ENCODE measurements at places on chromosomes 7 and 10.

DNA sequence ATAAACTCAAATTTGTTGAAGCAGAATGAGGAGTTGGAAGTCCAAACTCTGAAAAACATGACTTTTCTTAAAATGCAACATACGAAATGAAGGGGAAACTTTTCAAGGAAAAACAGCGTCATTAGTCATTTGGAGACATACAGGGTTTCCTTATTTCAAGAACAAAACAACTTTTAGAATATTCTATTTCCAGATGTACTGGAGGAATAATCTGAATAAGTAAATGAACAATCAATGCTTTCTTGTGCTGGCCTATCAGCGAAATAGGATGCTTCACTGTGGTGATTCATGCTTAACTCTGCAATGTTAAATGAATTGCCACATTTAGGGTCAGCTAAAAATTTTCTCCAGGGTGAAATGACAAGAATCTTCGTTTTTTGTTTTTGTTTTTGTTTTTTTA, 114.3 kb downstream of the SEMA3C start:
- no peak for DNase-seq

- DNase-seq, result no peak
These were observed 90.1 kb upstream of the NPSR1 start for GRCh38 chr7:34567906-34568305.

- DNase-seq, result no peak
These were observed 128.0 kb downstream of the ELAPOR2 start for GRCh38 chr7:86931439-86931838.

DNA sequence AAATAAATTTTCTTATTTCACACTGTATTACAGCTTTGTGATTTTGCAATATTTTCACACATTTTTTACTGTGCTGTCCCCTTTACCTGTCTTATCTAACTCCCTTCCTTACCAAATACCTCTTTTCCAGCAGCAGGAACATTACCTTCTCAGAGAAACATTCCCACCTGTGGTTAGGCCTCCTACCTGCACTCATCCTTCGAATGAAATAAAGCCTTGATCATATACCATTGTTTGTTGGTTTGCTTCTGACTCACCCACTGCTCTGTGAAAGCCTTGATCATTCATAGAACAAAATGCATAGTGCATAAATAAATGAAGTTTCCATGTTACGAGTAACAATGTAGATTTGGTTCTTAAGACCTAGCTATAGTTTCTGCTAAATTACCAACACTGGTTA, 256.3 kb downstream of the ARL4A start:
- DNase-seq, result no peak

DNA sequence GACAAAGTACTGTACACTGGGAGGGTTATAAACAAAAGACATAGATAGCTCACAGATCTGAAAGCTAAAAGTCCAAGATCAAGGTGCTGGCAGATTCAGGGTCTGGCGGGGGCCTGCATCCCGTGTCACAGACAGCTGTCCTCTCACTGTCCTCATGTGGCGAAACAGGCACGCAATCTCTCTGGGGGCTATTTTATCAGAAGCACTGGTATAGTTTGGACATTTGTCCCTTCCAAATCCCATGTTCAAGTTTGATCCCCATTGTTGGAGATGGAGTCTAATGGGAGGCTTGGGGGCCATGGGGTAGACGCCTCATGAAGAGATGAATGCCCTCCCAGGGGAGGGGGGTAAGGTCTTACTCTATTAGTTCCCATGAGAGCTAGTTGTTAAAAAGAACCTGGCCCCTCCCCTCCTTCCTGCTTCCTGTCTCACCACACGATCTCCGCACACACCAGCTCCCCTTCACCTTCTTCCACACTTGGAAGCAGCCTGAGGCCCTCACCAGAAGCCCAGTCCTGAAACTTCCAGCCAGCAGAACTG, 72.5 kb upstream of the UCN3 start:
- DNase-seq, result no peak

- no peak for DNase-seq
These were observed 5.4 kb downstream of the RAB11FIP2 start for GRCh38 chr10:118041316-118041715.

DNA sequence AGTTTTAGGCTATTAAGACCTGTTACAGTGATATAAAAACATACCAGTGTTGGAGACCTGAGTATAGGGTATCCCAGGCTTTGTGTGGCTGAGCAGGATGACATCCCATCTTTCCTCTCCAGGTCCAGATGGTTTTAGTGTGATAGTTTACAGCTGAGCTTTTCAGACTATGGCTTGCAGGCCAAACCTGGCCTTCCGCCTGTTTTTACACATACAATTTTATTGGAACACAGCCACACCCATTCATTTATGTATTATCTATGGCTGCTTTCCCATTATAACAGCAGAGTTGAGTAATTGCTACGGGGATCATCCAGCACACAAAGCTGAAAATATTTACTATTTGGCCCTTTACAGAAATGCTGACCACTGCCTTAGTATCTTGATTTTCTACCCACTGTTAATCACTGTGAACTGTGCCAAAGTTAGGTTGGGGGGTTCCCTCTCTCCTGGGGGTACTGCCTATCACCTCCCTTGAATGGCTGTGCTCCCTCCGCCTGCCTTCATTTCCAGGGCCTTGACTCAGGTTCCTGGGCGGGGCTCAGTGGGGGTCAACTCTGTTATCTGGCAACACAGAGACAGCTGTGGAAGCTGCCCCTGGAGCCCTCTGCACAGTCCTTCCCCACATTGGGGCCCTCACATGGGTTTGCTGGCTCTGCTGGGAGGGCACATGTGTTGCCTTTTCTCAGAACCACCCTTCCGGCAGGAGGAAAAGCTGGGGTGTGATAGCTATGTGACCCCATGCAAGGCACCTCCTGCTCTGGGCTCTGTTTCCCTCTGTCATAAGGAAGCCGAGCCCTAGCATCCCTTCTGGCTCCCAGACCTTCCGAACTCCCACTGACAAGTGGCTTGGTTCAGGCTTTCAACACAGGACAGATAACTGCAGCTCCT, 40.3 kb upstream of the SH2D4B start:
- no peak for DNase-seq

- no peak for DNase-seq
These were observed 85.4 kb upstream of the RSU1 start for GRCh38 chr10:16902606-16903005.

GRCh38 chr7:45196374-45196773, 38.8 kb downstream of the RAMP3 start:
- DNase-seq, result no peak

GRCh38 chr10:58651040-58651439, 138.4 kb downstream of the BICC1 start:
- DNase-seq, result no peak

- DNase-seq, result no peak
These were observed 11.1 kb downstream of the FAS start for GRCh38 chr10:89001729-89002072.

DNA sequence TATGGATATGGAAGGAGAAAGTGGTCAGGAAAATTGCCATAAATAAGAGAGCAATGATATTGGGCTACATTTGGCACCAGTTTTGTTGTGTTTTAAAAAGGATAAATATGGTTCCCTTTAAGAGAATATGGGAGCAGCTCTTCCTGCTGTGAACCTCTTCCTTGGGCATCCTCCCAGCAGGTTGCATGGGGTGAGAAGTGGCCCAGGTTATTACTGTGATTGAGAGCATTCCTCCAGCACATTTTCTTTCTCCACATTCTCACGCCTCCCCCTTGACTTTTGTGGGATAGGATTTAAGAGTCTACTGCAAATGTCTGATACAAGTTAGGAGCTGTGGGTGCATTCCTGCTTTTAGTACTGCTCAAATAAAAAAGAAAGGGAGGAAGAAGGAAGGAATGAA, 214.8 kb downstream of the POU6F2 start:
- no peak for DNase-seq

DNA sequence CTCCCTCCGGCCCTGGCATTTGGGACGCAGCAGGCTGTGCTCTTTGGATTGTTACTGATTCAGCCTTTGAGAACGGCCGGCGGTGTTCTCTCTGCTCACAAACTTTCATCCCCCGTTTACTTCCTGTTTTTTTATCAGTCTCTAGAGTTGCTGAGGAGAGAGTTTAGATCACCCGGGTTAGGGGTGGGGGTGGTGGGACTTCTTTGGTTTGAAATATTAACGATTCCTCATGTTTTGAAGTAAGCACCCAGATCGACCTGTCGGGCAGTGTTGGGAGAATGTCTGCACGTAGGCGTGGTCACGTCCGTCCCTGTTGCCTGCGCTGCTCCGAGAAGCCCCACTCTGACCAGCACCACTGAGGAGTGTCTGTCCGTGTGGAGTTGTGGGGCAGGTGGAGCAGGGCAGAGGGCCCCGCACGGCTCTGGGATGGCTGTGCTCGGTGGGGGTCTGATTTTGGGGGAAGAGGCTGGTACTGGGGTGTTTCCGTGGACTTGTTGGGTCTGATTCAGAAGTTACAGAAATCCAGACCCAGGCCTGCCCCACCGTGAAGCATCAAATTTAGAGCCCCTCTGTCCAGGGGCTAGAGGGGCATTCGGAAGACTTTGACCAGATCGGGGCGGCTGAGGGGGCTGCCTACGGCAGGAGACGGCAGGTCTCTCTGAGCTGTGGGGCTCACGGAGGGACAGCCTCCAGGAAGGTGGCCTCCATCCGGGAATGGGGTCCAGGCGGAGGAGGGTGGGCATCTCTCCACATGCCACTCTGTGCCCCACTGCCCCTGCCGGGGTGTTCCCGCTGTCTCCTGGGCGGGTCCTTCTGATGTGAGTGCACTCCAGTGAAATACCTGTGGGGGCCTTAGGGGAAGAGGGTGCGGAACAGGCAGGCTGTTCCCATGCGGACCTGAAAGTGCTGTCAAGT, 7.4 kb downstream of the INPP5A start:
- no peak for DNase-seq

DNA sequence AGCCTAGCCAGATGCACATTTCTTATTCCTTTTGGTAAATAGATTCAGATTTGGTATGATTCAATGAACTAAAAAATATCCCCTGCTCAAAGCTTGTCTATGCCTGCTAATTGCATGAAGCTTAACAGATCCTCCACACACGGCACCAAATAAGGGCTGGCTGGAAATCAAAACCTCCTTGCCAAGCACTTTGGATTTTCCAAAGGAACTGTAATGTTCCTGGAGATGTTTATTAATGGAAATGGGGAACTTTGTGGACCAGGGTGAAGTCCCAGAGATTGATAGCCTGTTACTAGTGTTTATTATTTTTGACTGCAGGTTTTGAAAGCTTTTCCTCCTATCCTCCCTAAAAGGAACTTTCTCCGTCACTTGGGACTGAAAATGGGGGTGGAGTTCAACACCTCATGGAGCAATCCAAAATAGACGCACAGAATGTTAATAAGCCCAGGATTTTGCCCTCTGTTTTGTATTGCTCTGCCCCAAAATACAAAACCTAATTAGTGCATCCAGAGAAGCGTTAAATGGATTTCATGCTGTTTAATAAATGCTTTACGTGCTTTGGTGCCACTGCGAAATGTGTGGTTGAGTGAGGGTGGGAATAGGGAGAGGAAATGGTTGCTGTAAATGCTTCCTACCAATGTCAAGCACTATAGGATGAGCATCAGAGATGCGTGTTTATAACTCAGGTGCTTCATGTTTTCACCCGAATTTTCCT, 1027.7 kb downstream of the LRMDA start:
- no peak for DNase-seq

- no peak for DNase-seq
These were observed 19.7 kb downstream of the BHLHA15 start for GRCh38 chr7:98230746-98231471.

GRCh38 chr7:13878154-13878553, 111.3 kb downstream of the ETV1 start:
- DNase-seq, result no peak

GRCh38 chr10:96670786-96671185, 49.5 kb downstream of the PIK3AP1 start:
- DNase-seq, result no peak

GRCh38 chr7:113812591-113813255, 106.1 kb downstream of the PPP1R3A start:
- no peak for DNase-seq

GRCh38 chr7:67644151-67644550, 647.5 kb downstream of the TYW1 start:
- DNase-seq, result no peak

DNA sequence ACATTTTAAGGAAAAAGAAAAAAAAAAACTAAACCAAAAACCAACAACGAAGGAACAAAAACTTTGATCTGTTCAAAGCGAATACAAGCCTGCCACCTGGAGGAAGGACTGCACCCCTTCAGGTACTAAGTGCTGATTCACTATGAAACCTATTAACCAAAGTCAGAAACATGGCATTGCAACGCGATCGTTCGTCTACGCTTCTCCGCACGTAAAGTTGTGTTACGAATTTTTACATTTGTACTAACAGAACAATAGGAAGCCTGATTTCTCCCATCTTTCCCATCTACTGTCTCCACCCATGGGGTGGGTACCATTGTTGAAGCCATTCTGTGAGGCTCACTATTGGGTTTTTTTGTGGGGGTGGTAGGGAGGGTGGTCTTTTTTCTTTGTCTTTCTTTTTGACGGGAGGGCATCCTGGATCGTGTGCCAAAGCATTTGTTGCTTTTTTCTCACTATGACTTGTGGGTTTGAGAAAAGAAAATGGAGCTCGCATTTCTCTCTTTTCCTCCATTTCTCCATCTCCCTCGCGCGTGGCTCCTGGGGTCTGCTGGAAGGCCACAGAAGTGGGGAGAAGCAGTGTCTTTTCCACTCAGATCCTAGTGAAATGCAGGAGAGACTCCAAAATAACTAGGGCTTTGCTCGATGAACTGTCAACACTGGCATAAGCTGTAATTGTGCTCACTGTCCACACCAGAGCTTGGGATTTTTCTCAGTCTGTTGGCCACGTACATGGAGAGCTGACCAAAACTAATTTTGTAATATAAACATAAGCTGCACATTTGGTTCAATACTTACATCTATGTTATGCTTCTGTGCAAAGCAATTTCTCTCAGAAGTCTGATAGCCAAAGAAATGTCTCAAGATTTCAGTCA, 100.9 kb upstream of the YAE1 start:
- DNase-seq, result no peak

GRCh38 chr10:72598769-72599701, 26.8 kb downstream of the MICU1 start:
- no peak for DNase-seq

- no peak for DNase-seq
These were observed 85.7 kb downstream of the GRB10 start for GRCh38 chr7:50696810-50697582.

- DNase-seq, result no peak
These were observed 104.9 kb downstream of the XRCC2 start for GRCh38 chr7:152571068-152571467.

DNA sequence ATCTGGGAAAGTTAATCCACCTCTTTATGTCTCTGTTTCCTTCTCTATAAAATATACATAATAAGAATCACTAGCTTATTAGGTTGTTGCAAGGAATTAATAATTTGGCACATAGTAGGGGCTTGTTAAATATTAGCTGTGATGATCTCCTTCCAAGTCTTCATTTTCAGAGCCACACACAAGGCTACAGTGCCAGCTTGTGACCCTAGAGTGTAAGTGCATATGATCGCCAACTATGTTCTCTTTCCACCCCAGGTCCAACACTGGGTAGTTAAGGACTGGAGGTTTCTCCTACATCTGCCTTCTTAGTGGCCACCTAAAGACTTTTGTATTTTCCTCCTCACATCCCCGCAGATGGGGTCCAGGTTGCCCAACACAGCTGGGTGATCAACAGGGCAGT, 17.9 kb upstream of the ACSM6 start:
- no peak for DNase-seq

- DNase-seq, result no peak
These were observed 274.4 kb downstream of the KIF20B start for GRCh38 chr10:89975771-89976170.
